ENCODE measurements at places on chromosomes 5 and 9.

DNA sequence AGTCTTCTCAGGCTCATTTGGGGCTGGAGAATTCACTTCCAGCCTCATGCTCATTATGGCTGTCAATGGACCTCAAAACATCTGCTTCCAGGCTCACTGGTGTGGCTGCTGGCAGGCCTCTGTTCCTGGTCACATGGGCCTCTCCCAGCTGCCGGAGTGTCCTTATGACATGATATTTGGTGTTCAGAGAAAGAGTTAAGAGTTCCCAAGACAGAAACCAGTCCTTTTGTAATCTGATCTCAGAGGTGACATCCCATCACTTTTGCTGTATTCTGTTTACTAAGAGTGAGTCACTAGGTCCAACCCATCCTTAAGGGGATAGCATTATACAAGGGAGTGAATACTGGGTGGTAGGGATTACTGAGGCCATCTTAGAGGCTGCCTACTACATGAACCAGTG lies 104.6 kb downstream of the CACNA1B start:
- no peak for DNase-seq

DNA sequence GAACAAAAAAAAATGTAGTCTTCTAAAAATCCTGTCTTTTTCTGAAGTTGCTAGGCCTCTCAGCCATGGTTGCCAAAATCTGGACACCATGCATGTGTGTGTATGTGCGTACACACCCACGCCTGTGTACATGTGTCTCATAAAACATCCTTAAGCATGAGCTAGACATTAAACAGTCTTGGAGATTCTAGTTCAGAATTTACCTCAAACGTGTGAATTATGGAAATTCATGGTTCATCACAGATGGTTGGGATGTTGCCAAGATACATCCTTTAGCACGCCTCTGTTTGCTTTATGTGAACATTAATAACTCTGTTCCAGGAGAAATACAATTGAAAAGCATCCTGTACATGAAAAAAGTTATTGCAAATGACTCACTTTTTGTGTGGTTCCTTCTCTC lies 53.0 kb downstream of the F2RL2 start:
- no peak for DNase-seq

GRCh38 chr9:83440641-83441040 lies 97.6 kb downstream of the FRMD3 start:
- DNase-seq: no peak

DNA sequence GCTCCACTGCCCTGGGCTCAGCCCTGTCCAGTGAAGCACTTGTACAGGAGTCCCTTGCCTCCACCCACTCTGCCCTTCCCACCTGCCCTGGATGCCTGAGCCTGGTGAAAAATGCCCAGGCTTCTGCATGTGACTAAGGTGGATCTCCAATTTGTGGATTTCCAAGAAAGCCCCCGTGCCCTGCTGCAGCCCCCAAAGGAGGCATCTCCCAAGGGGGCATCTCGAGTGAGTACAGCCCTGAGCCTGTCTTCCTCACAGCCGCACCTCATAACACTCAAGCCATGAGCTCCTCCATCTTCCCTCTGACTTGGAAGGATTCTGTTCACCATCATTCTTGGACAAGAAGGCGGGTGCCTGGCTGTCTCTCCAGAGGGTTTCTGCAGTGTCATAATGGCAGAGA lies 158.0 kb upstream of the PPP1R26 start:
- no peak for DNase-seq

- DNase-seq: peak; percentile 67
Measured at GRCh38 chr5:176541338-176542134, 4.3 kb upstream of the RNF44 start.

GRCh38 chr5:21834863-21835262 lies 1018.3 kb downstream of the CDH12 start:
- peak; percentile 39 for DNase-seq
